ENCODE measurements at places on chromosomes 16 and 17.

GRCh38 chr17:66021757-66022156, 170.2 kb downstream of the CEP112 start:
- no peak for DNase-seq

DNA sequence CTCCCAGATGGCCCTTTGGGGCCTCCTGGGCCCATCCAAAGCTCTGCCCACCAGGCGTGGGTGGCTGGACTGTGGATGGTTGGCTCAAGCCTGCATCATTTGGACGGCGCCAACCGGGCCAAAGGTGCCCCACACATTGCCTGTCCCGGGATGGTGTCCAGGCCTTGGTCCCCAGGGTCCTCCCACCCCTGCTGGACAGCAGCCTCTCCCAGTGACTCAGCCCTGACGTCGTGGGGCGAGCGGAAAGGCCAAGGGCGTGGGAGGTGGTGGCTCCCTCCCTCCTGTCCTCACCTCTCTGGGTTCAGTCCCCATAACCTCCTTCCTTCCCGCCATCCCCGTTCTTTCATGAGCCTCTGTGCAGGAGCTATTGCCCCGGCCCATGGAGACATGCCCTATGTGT, 42.1 kb upstream of the DLX4 start:
- DNase-seq = no peak

GRCh38 chr16:27995378-27995777, 68.1 kb downstream of the GSG1L start:
- DNase-seq = no peak

GRCh38 chr17:48539177-48539576, 5.7 kb downstream of the HOXB2 start:
- DNase-seq = no peak

DNA sequence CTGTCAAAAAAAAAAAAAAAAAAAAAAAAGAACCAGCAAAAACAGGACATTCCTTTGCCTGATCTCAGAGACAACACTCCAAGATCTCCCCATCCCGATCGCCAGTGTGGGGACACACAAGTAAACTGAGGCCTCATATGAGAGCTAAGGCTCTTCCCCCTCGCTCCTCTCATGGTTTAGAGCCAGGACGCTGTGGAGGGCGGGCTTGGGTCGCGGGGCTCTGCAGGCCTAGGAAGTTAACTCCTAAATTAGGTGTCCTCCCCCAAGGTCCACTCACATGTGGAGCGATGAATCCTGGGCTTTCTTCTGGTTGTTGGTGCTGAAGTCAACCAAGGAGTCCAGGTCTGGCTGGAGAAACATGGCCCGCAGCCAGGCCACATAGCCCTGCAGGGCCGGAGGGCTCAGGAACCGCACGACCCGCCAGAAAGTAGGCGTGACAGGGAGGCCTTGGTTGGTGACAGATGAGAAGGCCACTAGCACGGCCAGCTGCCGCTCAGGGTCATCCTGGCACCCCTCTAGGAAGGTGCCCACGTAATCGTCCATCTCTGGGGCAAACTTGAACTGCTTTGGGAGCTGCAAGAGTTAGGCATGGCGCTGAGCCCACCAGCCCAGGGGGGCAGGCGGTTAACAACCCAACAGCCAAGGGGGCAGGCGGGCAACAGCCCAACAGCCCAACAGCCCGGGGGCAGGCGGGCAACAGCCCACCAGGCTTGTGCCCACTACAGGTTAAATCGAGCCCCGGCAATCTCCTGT, 5.2 kb downstream of the MYBBP1A start:
- no peak for DNase-seq
